ENCODE measurements at places on chromosomes 12 and 14.

- no peak within 1 kb of the TSS for H3K27ac ChIP-seq
- H3K27me3 ChIP-seq: peaks cover 41% of the 10 kb centered on the region
- H3K4me1 ChIP-seq: peaks cover 4% of the 10 kb centered on the region
Measured at GRCh38 chr14:23352506-23353432, at the start of gene SLC22A17. Gene SLC22A17 (minus strand): TSS chr14:23352887.

GRCh38 chr14:59398841-59399240 is 66.3 kb downstream of the GPR135 start:
- H3K27me3 ChIP-seq: no peaks in the 10 kb centered on the region
- H3K4me3 ChIP-seq: no peak overlapping the region
- H3K36me3 ChIP-seq: no peaks in the 10 kb centered on the region
- DNase-seq: no peak
- no peak overlapping the region for H3K27ac ChIP-seq
- H3K4me1 ChIP-seq: peaks cover 4% of the 10 kb centered on the region

DNA sequence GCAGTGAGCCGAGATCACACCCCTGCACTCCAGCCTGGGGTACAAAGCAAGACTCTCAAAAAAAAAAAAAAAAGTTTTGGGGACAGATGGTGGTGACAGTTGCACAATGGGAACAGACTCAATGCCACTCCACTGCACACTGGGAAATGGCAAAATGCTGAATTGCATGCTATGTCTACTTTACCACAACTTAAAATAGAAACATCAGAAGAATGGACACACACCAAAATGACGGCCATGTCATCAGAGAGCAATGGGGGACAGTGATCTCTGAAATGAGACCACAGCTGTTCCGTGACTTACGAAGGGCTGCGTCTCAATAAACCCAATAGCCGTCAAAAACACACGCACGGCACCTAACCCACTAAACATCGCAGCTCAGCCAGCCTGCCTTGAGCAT is 13.7 kb downstream of the DDX54 start:
- peaks cover 88% of the 10 kb centered on the region for H3K36me3 ChIP-seq
- no peak overlapping the region for H3K27ac ChIP-seq
- peaks cover 15% of the 10 kb centered on the region for H3K4me1 ChIP-seq
- no peaks in the 10 kb centered on the region for H3K27me3 ChIP-seq
- H3K4me3 ChIP-seq: no peak overlapping the region

- no peaks in the 10 kb centered on the region for H3K36me3 ChIP-seq
- peaks cover 30% of the 10 kb centered on the region for H3K4me1 ChIP-seq
- DNase-seq: no peak
- peaks cover 42% of the 10 kb centered on the region for H3K27me3 ChIP-seq
Measured at GRCh38 chr14:103101963-103102688, 7.6 kb downstream of the EXOC3L4 start.

DNA sequence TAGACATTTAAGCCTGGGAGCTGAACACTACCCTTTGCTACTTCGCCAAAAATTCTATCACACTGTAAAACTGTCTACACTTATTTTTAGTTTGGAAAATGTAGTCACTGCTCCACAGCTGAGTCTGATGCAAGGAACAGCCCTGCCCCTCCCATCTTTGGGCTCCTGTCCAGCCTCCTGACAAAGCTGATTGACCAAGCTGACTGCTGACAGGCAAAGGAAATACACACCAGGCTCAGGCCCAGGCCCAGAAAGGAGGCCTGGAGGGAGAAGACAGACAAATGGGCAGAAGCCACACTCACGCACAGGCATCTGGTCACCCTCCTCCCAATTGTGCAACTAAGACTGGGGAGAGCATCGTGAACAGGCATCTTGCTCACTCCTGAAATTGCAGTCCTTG is 55.3 kb downstream of the ISCA2 start:
- no peaks in the 10 kb centered on the region for H3K4me1 ChIP-seq
- no peaks in the 10 kb centered on the region for H3K36me3 ChIP-seq
- no peaks in the 10 kb centered on the region for H3K27me3 ChIP-seq
- no peak overlapping the region for H3K4me3 ChIP-seq

GRCh38 chr14:28773176-28773575 is 6.6 kb downstream of the FOXG1 start:
- DNase-seq: no peak
- H3K4me1 ChIP-seq: no peaks in the 10 kb centered on the region
- H3K36me3 ChIP-seq: no peaks in the 10 kb centered on the region
- H3K27ac ChIP-seq: peak overlapping the region; percentile 24
